ENCODE measurements at places on chromosomes 13 and 19.
A peak's percentile ranks its signal among the peaks of the same experiment; 100 is the strongest.

DNA sequence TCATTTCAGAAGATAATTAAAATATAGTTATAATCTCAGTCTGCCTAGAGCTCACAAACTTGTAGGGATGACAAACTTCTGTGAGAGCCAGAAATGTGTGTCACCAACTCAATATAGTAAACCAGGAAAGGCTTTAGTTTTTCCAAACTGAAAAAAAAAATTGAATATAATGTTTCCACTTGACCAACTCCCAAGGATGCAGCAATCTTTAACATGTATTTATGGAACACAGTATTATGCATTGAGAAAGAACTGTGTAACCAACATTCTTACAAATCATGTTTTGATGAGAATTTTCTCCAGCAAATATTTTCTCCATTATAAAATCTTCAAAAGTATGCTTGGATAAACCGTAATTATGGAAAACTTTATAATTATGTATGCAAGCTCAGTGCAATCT lies 50.1 kb upstream of the KLF12 start:
- DNase-seq: no peak

DNA sequence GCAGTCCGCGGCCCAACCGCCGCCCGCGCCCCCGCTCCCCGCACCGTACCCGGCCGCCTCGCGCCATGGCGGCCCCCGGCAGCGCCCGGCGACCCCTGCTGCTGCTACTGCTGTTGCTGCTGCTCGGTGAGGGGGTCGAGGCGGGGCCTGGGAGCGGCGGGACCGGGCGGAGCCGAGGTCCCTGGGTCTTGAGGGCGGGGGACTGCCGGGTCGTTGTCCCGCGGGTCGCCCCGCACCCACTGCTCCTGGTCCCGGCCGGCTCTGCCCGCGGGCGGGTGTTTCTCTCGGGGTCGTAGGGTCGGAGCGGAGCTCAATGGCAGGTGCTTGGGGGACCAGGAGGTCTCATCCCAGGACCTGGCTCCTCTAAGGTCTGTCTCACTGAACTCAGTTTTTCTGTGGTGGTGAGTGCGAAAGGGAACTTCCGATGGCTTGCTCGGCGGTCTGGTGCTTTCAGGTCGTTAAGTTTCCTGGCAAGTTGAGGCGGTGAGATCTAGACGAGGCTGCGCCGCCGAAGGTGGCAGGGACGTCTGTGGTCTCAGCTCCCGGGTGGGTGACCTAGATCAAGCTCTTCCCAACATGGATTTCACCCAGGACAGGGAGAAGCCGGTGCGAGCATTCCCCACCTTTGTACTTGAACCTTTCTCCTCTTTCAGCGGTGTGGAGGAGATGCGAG lies 467 bp downstream of the LAMP1 start:
- DNase-seq: peak; percentile 47

GRCh38 chr13:90185734-90186133 lies 1161.8 kb upstream of the MIR17HG start:
- no peak for DNase-seq

DNA sequence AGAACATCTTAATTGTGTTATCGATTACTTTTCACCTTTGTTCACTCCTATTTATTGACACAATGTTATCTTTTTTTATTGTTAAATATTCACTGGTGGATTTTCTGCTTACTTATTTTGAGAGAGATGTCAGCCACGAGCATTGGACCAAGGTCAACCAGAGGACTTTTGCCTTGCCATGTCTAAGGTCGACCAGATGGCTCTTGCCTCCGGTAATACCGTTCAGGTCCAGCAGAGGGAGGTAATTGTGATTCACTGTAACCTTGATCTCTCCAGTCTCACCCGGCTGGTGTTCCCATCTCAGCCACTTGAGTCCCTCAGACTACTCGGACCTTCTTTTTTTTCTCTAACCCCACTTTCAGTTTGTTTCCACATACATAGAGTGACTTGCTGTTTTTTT lies 1438.1 kb downstream of the UQCRFS1 start:
- peak; percentile 59 for DNase-seq

GRCh38 chr13:31878495-31878894 lies 139.2 kb downstream of the RXFP2 start:
- DNase-seq: no peak

GRCh38 chr13:25032160-25032559 lies 63.8 kb upstream of the PABPC3 start:
- no peak for DNase-seq

- no peak for DNase-seq
These were observed 39.1 kb upstream of the ANKRD10 start for GRCh38 chr13:110953833-110954532.
